ENCODE measurements at places on chromosomes 3 and 15. TPM values are rescaled to one million over a fixed set of nuclear protein-coding genes. Genes with fewer than 3 reads are reported as not detected.
A peak's percentile ranks its signal among the peaks of the same experiment; 100 is the strongest.

DNA sequence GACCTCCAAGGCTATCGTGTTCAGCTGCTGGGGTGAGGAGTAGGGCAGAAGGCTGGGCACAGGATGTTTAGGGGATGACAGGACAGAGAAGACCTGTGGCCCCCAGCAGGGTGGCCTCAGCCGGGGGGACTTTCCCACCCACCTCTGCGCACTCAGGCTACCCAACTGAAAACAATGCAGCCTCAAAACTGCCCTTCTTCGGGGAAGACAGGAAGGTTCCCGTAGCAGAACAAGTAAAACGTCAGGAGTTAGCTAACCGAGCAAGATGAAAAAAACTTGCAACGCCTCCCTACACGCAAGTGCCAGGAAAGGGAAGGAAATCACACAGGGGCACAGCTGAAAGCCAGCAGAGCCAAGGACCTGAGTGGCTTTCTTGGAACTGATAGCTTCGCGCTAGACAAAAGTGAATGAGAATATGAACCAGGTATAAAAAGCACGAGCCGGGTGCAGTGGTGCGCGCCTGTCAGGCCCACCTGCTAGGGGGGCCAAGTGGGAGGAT, 38.4 kb upstream of the FURIN start:
- no peaks in the 10 kb centered on the region for H3K27me3 ChIP-seq
- DNase-seq, result peak; percentile 53
- no peaks in the 10 kb centered on the region for H3K36me3 ChIP-seq
- peak overlapping the region; percentile 64 for H3K27ac ChIP-seq

DNA sequence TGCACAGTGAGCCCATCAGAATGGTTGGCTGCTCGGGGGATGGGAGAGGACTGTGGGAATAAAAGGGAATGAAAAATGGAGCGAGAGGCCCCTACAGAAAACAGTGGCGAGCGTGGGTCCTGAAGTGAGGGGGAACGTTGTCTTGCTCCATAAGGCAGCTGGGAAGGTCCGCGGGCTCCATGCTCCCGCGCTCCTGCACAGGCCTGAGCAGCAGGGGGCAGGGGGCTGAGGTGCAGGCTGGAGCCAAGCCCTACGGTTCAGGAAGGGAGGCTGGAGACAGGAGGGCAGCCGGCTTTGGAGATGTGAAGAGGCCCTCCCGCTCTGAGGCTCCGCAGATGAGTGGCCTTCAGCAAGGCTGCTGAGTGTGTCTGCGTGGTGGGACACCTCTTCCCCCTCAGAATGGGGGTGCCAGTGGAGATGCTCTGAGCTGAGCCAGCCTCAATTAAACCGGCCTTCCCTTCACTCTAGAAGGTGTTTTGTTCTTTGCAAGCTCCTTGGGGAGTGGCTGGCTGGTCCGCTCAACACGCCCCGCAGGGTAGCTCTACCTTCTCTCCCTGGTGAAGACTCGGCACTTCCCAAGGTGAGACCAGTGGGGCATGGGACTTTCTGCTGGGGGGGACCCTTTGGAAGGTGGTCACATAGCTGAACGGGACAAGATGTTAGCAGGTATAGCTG, 208.0 kb downstream of the XXYLT1 start:
- DNase-seq, result peak; percentile 35
- no peak overlapping the region for H3K4me3 ChIP-seq
- H3K4me1 ChIP-seq, result no peaks in the 10 kb centered on the region
- H3K27ac ChIP-seq, result no peak overlapping the region
- no peaks in the 10 kb centered on the region for H3K27me3 ChIP-seq

- no peaks in the 10 kb centered on the region for H3K36me3 ChIP-seq
- no peak for DNase-seq
- H3K4me3 ChIP-seq, result no peak overlapping the region
- no peaks in the 10 kb centered on the region for H3K27me3 ChIP-seq
Observed at GRCh38 chr15:35691173-35691761, 145.3 kb upstream of the DPH6 start.

DNA sequence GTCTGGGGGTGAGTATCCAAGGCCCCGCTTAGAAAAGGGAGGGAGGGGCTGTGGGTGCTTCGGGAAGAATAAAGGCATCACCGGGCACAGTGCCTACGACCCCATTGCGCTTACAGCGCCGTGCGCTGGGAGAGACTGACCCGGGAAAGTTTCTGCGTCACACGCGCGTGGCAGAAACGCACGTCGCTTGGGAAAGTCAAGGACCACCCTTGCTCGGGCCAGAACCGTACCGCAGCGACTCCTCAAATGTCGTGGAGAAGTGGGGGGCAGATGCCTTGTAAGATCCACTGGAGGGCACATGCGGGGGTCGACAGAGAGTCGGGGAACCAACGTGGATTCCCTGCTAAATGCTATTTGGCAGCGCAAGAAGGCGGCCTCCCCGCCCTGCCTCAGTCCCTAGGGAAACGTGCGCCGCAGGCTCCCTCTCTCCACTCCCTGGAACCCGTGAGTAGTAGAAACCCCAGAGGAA, 2.4 kb downstream of the ADAMTS9 start:
- H3K4me1 ChIP-seq, result peaks cover 4% of the 10 kb centered on the region
- peak; percentile 56 for DNase-seq
- H3K27me3 ChIP-seq, result no peaks in the 10 kb centered on the region
- peak overlapping the region; percentile 95 for H3K27ac ChIP-seq

DNA sequence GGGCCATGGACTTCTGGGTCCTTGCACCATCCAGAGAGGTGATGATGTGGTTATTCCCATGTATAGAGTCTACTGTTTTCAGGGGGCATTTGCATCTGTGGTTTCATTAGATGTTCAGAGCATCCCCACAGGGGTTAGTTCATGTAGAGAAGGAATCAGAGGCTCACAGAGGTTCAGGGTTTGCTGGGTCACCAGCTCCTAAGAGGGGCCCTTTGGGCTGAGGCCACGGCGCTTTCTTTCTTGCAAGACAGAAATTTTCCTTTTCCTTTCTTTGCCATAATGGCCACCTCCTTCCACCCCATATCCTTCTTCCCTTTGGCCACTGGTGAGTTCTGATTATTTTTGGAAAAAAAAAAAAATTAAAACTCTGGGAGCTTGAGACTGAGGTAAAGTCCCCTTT, 62.3 kb downstream of the APBA2 start:
- H3K27me3 ChIP-seq, result no peaks in the 10 kb centered on the region
- no peak overlapping the region for H3K4me3 ChIP-seq
- H3K4me1 ChIP-seq, result no peaks in the 10 kb centered on the region
- no peak overlapping the region for H3K27ac ChIP-seq

DNA sequence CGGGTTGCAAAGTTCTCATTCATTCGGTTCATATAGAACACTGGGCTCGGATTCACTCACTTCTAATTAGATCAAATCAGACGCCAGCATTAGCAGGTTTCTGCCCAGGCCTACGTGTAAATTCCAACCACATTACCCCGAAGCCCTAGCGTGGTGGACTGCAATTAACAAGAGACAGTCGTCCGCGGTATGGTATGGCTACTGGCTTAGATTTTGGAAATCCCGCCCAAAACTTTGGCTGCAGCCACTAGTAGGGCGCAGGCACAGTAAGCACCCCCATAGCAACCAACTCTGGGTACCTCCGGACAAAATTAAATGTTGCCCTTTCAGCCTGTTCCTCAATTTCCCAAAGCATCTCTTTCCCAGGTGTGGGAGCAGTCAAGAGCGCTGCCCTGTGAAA, 771 bp downstream of the RARRES1 start:
- no peak for DNase-seq
- H3K4me3 ChIP-seq, result peak overlapping the region; percentile 73
- peak overlapping the region; percentile 79 for H3K27ac ChIP-seq

DNA sequence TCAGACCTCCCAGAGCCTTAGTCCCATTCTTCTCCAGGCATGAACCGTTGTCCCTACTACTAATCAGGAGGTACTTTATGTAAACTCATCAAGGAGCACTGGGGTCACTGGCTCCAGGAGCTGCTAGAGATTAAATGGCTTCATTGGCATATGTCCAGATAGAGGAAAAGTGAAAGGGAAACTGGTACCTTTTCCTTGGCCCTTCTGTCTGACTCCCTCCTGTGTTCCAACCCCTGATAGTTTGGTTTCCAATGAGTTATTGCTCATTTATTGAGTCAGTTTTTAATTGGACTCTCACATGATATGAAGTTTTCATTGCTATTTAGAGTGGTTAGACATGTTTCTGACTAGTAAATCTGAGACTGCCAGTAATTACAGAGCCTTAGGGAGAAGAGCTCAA, 130.5 kb upstream of the BFSP2 start:
- H3K27me3 ChIP-seq, result no peaks in the 10 kb centered on the region
- H3K4me3 ChIP-seq, result no peak overlapping the region
- H3K36me3 ChIP-seq, result no peaks in the 10 kb centered on the region

DNA sequence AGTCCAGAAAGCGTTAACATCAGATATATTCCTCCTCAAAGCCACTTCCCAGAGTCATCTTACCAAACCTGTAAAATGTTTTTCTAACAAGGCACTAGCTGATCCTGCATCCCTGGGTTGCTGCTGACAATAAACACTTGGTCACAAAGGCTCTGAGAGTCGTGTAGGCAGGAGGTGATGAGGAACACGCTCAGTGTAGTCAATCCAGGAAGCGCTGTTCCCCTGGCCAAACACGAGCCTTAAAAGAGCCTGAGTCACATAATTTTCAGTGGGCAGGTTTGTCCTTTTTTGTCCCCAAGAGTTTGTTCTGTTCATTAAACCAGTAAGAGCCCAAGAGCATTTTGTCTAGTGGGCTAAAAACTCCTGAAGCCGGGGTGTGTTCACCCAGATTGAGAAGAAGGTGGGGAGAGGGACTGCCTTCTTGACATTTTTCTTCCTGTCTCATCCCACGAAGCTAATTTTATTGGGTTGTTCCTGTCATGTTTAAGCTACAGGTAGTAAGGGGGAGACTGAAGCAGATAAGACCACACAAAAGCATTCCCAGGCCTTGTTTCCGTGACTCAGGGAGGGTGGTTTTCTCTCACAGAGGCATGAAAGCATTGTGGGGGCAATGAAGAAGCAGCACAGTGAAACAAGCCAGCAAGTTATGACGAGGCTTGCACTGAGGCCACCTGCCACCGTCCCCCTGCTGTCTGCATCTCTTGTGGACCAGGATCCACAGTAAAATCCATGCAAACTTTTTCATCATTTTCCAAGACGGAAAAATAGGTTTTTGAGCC, 73.7 kb downstream of the FOXB1 start:
- H3K36me3 ChIP-seq, result no peaks in the 10 kb centered on the region
- H3K4me3 ChIP-seq, result no peak overlapping the region
- no peak for DNase-seq
- H3K4me1 ChIP-seq, result no peaks in the 10 kb centered on the region
- no peaks in the 10 kb centered on the region for H3K27me3 ChIP-seq
- H3K27ac ChIP-seq, result no peak overlapping the region

- H3K27ac ChIP-seq, result no peak overlapping the region
- H3K4me3 ChIP-seq, result no peak overlapping the region
- H3K36me3 ChIP-seq, result peaks cover 50% of the 10 kb centered on the region
- H3K4me1 ChIP-seq, result no peaks in the 10 kb centered on the region
- H3K27me3 ChIP-seq, result no peaks in the 10 kb centered on the region
- DNase-seq, result no peak
Observed at GRCh38 chr15:72740219-72740618, 43.3 kb downstream of the ADPGK start.

DNA sequence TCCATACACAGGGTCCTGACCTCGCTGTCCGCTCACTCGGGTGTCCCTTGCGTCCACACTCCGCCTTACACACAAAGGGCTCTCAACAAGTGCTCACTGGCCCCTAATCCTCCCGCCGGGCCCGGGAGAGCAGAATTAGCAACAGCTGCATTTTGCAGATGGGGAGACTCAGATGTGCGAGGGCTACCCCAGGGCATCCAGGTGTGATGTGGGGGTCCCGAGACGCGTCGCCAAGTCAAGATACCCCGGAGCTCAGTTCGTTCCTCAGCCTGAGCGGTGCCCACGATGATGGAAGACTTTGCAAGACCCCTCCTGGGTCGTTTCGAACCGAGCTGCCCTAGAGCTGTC, 14.9 kb upstream of the WNT7A start:
- H3K27ac ChIP-seq, result no peak overlapping the region
- no peaks in the 10 kb centered on the region for H3K27me3 ChIP-seq
- H3K4me1 ChIP-seq, result peaks cover 35% of the 10 kb centered on the region
- H3K36me3 ChIP-seq, result no peaks in the 10 kb centered on the region

Gene C3orf52
- total RNA-seq, result 16.4 TPM

Gene AADACL2
- 0.21 TPM for total RNA-seq

Gene LHFPL4
- total RNA-seq, result not detected

Gene COL8A1
- 56.1 TPM for total RNA-seq

Gene LIPC
- 1.0 TPM for total RNA-seq

Gene RFX7
- total RNA-seq, result 17.2 TPM

Gene GP9
- total RNA-seq, result 2.6 TPM

Data from lower lobe of right lung (tissue), 2 donors.